Nucleus accumbens (tissue), 56 donors: ENCODE measurements at places on chromosomes 7 and 10.

- DNase-seq, result no peak
These were observed 128.4 kb upstream of the ZNF746 start for GRCh38 chr7:149625947-149626392.

GRCh38 chr7:33485747-33486493 lies 356.6 kb downstream of the BBS9 start:
- no peak for DNase-seq

GRCh38 chr10:3067118-3067858 lies at the start of gene PFKP:
Gene PFKP, plus strand, starts transcription at chr10:3067548. Its CDS starts 48 bp downstream, at chr10:3067596.
- DNase-seq, result no peak

- DNase-seq, result no peak
These were observed 202.1 kb downstream of the ATRNL1 start for GRCh38 chr10:115295213-115295805.

DNA sequence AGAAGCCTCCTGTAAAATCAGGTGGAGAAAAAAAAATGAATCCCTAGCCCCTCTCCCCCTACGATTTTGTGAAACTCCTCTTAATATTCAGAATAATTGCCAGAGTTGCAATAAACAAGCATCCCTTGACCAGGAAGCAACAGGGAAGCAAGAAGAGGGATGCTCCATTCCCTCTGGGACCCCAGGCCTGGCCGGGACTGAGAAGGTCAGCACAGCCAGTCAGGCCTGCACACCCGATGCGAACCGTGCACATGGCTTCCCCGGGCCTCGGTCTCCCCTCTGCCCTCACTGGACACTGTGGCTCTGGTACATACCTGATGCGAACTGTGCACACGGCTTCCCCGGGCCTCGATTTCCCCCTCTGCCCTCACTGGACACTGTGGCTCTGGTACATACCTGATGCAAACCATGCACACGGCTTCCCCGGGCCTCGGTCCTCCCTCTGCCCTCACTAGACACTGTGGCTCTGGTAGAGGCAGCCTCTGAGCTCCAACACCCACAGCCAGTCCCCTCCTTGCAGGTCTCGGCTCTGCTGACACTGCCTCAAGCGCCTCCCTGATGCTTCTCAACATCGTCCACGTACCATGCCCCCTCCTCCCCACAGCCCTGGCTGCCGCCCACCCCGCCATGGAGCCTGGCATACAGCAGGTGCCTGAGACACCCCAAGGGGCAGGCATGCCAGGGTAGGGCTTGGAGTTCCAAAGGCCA lies 138.6 kb downstream of the DIP2C start:
- no peak for DNase-seq

GRCh38 chr7:155581954-155582353 lies 35.6 kb upstream of the CNPY1 start:
- DNase-seq, result no peak

DNA sequence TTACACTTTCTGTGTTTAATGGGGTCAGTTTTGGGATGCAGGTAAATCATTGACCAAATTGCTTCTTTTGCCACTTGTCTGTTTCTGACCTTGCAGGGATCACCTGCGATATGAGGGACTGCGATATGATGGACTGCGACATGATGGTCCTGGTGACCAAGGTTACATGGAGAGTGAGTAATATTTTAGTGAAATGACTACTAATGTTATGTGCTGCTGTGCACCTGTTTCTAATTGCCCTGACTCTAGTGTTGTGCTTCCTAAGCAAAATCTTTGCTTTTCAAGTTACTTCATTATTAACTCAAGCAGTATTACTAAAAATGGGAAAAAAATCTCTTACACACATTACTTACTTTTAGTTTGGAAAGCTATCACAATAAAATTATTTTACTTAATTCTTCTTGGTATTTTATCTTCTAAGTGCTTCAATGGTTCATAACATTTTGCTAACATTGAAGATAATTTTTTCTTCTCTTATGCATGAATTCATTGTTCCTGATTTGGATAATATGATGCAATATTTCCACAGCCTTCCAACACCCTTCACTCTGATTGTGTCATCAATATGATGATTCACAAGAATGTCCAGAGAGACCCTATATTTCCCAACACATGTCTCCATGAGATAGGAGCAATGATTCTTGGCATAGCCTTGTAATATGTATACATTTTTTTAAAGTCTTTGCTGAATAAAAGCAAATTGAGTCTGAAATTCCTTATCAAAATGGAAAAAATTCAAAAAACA lies 306.2 kb upstream of the AKR1E2 start:
- DNase-seq, result no peak

GRCh38 chr7:139358541-139359365 lies 941 bp upstream of the LUC7L2 start:
- DNase-seq, result no peak

GRCh38 chr7:119571666-119572065 lies 701.3 kb upstream of the KCND2 start:
- DNase-seq, result no peak

DNA sequence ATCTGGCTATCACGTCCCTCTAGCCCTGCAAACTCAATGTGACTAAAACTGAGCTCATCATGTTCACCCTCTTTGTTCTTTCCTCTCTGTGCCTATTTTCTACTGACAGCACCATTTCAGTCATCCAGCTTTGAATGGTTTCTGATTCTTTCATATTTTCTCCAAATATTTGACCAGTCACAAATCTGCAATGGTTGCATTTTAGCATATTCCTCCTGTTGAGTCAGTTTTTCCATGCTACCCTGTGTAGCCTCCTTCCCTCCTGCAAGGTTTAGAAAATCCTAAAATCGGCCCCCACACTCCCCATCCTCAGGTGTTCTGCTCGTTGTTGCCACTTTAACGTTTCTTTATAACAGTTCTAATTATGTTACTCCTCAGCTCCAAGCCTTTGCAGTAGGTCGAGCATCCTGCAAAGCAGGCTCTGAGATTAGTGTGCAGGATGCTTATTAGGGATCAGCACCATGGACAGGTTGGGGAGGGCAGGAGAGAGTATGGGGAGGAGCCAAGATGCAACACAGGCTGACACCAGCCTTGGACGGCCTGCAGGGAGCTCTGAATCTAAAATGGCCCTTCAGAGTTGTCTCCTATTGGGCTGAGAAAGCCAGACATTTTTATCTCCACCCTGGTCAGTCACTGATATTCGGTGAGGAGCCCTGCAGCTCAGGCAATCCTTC lies 531.0 kb upstream of the COBL start:
- DNase-seq, result no peak
